ENCODE measurements at places on chromosomes 1 and 21.

GRCh38 chr1:1452882-1453281 lies 3.4 kb downstream of the ATAD3C start:
- no peak for DNase-seq

GRCh38 chr1:226638001-226638601 lies 89.5 kb downstream of the STUM start:
- no peak for DNase-seq

GRCh38 chr1:164475834-164476233 lies 83.2 kb upstream of the PBX1 start:
- no peak for DNase-seq

GRCh38 chr1:18703041-18703621 lies 72.5 kb downstream of the PAX7 start:
- no peak for DNase-seq

DNA sequence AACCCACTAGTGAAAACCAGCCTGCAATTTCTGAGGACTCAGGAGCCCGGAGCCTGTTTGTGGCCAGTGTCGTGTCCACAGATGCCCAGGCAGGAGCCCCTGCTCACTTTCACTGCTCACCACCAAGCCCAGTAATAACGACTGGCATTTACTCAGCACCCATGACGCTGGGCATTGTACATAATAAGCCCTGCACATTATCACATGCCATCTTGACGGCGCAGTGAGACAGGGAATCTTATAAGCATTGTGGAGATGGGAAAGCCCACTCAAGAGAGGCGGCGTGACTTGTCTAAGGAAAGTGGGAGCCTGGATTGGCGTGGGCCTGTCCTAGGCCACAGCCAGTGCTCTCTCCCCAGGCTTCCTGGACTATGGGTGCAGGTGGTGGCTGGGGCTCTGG lies 28.8 kb upstream of the PEF1 start:
- DNase-seq, result no peak

DNA sequence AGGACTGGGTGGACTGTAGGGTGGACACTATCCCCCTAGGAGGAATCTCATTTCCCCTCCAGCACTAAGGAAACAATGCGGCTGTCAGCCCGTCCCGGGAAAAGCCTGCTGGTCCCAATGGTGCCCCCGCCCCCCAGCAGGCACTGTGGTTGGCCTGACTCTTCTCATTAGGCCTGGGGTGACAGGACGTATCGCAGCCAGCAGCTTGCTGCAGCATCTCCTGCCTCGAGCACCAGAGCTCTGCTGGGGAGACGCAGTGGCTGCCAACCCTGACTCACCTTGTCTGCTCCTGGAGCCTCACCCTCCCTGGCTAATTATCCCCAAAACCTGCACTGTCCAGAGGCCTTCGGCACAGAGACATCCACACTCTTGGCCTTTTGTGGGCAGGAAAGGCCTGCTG lies 115.1 kb upstream of the GJB5 start:
- no peak for DNase-seq

DNA sequence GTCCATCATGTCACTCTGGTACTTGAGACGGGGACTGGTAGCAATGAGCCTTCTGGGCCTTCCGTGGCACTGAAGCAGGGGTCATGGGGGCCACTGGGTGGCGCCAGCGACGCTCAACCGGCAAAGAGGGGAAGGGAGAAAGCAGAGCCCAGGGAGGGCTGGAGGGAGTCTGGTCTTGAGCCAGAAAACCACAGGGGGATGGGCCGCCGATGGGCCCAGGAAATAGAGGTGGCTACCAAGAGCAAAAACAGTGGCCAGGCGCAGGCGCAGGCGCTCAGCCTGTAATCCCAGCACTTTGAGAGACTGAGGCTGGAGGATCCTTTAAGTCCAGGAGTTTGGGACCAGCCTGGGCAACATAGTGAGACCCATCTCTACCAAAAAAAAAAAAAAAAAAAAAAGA lies 21.8 kb downstream of the EXOC8 start:
- DNase-seq, result peak; percentile 50

- DNase-seq, result no peak
These were observed 11.1 kb downstream of the BATF3 start for GRCh38 chr1:212688341-212689047.

DNA sequence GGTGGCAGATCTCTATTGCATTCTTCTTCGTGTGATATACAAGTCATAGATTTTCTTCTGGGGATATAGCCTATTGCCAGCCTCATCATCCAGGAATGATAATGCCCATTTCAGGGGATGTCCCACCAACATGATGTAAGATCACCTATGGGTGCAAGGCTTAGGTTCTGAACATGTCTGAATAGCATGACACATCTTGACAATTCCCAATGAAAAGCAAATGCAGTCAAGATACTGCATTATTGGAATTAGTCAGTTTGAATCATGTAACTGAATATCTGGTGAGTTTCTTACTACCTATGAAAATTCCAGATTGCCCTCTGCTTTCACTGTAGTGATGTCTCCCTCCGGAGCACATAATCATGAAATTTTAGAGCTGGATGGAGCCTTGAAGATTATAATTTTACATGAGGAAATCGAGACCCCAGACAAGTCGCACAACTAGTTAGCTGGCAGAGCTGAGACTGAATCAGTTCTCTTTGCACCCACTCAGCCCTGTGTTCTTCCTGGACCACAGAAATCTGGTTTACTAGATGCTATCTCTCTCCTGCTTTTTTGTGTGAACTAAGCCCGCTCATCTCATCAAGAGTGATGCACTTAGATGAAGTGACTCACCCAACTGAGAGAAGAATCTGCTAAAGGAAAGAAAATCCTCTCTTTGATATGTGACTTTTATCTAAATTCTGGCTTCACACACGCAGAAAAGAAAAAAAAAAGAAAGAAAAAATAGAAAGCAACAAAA lies 65.0 kb downstream of the WDR64 start:
- DNase-seq, result no peak

- no peak for DNase-seq
These were observed 23.7 kb downstream of the RNF187 start for GRCh38 chr1:228510803-228511413.

GRCh38 chr1:230031131-230031530 lies 35.9 kb upstream of the GALNT2 start:
- peak; percentile 41 for DNase-seq
